NT2/D1 (cell line): ENCODE measurements at places on chromosomes 3 and 15.

- DNase-seq, result no peak
Observed at GRCh38 chr15:83249030-83249343, 35.5 kb downstream of the BNC1 start.

DNA sequence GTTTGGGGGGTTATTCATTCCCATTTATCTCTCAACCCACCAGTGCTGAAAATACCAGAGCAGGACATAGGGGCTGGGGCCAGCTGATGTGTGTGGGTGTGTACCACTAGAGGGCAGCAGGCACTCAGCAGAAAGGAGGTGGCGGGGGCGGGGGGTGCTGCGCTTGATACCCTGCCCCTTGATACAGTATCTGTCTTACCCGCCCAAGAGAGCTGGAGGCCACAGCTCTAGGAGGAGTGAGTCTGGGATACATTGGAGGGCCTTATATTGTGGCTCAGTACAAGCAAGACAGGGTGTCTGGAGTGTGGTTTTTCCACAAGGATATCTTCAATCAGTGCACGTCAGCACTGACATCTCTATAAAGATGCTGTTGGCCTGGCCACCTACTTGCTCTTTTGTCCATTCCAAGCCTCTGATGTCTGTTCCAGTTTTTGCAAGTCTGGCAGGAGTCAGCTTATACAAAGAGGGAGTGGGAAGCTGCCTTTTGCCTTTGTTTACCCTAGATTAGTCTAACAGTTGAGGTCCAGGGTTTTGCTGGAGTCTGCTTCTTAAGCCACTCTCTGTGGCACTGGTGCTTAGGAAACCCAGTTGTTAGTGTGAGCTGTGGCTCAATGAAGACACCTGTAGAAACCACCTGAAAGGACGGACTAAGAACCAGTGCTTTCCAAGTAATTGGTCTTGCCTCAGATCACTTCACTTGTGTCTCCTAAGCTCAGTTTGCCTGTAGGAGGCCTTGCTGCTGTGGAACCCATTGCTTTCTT is 1.5 kb upstream of the RBM15B start:
- no peak for DNase-seq

DNA sequence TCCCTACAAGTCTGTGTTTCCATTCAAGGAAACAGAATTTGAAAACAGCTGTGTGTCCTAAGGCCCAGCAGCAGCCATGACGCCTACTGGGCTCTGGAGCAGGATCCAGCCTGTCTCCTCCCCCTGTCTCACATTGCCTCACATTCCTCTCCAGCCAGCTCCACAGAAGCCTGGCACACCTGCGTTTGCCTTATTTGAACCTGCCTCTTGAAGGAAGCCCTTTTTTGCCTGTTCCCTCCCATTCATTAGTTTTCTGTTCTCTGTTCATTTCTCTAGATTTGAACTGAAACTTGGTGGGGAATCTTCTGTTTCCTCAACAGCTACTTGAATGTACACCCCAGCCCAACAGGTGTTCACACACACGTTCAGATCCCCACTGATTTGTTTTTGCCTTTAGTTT is 890.5 kb downstream of the TUSC7 start:
- no peak for DNase-seq

GRCh38 chr3:134642445-134643149 is 8.2 kb downstream of the KY start:
- no peak for DNase-seq

DNA sequence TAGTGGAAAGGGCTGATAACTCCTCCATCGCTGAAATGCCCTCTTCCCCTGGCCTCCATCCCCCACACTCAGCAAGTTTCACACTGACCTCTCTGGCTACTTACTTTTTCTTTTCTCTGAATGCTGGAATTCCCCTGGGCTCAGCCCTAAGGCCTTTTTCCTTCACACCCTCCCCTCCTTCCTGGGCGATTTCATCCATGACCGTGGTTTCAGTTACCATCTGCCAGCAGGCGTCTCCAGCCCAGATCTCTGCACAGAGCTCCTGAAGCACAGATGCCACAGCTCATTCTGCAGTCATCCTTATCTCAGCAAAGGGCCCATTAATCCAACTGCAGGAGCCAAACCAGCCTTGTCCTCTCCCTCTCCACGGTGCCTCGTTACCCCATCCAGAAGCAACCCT is 114.0 kb downstream of the RFTN1 start:
- peak; percentile 22 for DNase-seq

DNA sequence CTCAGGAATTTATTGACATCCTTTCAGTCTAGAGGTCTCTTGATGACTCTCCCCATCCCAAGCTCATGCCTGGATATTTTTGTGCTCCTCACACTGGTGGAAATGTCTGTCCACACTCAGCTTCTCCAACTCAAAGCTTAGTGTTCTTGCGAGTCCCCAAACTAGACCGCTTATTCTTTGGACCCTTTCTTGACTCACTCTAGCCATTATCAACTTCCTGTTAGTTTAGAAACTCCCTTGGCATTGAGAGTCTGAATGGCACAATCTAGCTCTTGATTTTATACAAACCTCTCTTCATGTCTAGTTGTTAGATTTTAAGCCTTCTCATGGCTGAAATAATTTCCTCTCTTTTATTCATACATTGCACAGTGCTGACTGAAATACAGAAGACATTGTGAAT is 19.6 kb downstream of the TIGIT start:
- no peak for DNase-seq

DNA sequence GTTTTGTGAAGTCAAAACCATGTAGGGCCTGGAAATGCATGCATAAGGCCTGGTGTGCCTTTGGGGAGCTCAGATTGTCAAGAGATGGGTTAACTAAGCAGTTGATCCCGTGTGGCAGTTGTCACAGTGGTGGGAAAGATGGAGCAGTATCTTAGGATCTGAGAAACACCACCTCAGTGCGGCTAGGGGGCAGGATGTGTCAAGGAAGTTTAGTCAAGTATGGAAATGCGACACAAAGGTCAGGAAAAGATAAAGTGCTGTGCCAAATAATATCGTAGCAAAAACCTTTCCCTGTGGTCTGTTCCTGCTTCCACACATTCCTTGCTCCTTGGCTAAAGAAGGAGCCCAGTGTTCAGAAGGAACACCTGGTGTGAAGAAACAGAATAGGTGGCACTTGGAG is 396.4 kb downstream of the EDEM1 start:
- DNase-seq, result no peak

DNA sequence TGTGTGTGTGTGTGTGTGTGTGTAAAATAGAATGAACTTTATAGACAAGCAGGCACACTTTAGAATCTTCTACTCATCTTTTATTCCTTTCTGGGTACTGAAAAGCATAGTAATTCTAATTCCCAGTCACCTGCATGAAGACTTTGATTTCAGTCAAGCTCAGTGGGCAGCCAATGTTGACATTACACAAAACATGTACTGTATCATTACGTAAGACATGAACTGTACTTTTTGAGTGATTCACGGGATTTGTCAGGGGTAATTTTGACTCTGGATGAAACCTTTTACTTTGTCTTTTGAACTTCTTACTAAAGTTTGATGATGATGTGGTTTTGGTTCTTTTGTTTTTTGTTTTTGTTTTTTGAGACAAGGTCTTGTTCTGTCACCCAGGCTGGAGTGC is 38.8 kb downstream of the PTPRG start:
- DNase-seq, result no peak

DNA sequence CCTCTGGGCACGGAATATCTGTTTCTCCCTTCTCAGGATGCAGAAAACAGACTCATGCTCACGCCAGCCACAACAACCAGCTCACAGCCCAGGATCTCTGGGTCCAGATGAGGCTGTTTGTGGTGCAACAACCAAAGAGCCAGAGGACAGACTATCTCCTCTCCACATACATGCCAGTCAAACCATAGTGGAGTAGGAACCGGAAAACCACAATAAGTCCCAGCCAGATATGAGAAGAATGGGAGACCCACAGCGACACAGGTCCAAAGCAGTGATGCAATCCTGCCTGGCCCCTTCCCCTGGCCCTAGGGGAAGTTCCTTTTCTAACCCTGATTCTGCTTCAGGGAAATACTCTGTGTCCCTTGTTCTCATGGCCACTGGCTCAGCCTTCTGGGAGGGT is 27.6 kb downstream of the MEX3B start:
- DNase-seq, result no peak

GRCh38 chr3:184479426-184480126 is 82.0 kb upstream of the EPHB3 start:
- DNase-seq, result no peak

DNA sequence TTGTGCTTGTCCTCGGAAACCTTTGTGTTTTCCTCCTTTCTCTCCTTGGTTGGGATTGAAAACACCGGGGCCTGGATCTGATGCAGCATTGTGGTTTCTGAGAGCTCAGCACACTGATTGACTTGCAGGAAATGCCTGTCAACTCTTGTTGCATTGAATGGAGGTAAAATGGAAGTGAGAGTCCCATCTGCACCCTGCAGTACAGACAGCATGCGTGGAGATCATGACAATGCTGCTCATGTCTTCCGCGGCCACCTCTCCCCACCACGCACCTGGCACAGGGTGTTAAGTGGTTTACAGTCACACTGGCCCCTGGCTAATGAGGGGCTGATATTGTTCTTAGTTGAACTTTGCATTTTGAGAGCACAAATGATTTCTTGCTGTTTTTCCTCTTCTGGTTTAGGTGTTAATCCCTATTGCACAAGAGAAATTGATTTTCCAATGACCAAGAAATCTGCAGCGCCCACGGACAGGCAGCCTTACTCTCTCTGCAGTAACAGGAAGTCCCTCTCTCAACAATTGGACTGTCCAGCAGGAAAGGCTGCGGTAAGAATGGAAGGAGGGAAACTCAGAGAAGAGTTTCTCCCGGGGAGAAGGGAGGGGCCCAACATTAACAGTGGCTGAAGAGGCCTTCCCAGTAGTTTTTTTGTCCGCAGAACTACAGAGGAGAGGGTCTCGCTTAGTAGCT is 58.5 kb downstream of the STARD5 start:
- no peak for DNase-seq

GRCh38 chr15:25436707-25437106 is 2.1 kb downstream of the UBE3A start:
- no peak for DNase-seq
